ENCODE measurements at places on chromosomes 6 and 20.
A peak's percentile ranks its signal among the peaks of the same experiment; 100 is the strongest.

- no peaks in the 10 kb centered on the region for H3K27me3 ChIP-seq
- H3K4me1 ChIP-seq: no peaks in the 10 kb centered on the region
- no peak overlapping the region for H3K27ac ChIP-seq
- no peak for DNase-seq
Observed at GRCh38 chr20:46261456-46262253, 46.6 kb downstream of the CDH22 start.

GRCh38 chr20:2637246-2637645 lies 15.2 kb upstream of the NOP56 start:
- no peak overlapping the region for H3K27ac ChIP-seq
- H3K36me3 ChIP-seq: no peaks in the 10 kb centered on the region
- H3K4me3 ChIP-seq: no peak overlapping the region
- H3K27me3 ChIP-seq: no peaks in the 10 kb centered on the region
- no peak for DNase-seq

DNA sequence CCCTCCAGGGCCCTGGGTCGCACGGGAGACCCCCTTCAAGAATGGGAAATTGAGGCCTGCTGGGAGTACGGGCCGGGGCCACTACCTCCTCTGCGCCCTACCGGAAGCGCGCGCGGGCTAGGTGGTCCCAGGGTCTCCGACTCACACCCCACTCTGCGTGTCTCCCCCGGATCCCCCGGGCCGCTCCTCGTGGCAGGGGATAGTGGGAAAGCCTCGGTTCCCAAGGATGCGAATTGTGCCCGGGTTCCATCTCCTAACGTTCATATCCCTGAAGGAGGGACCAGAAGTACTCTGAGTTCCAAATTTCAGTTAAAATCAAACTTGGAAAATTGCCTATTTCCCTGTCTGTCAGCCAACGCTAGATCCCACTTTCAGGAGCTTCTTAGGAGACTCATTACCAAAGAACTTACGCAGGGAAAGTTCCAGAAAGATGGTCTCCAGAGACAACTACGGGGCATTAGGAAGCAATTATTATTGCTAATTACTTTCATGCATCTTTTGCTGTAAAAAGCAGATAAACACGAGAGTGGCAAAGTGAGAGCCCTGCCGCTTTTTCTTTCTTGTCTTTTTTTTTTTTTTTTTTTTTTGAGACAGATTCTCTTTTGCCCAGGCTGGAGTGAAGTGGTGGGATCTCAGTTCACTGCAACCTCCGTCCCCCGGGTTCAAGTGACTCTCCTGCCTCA lies 858 bp downstream of the FAM83D start:
- H3K4me3 ChIP-seq: peak overlapping the region; percentile 66
- no peaks in the 10 kb centered on the region for H3K4me1 ChIP-seq
- H3K36me3 ChIP-seq: no peaks in the 10 kb centered on the region
- H3K27ac ChIP-seq: peak overlapping the region; percentile 33
- peak; percentile 21 for DNase-seq

DNA sequence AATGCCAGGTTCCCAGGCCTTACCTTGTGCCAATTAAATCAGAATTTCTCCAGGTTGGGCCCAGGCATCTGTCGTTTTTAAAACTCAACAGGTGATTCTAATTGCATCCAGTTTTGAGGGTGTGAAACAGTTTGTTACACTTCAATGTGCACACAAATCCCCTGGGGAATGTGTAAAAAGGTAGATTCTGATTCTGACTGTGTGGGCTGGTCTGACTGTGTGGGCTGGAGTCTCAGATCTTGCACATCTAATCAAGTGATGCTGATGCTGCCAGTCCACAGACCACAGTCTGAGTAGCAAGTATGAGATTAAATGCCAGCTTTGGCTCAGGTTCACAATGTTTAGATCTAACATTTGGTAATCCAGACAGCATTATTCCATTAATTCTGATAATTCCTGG lies 12.5 kb upstream of the ETV7 start:
- no peak overlapping the region for H3K27ac ChIP-seq
- H3K4me1 ChIP-seq: no peaks in the 10 kb centered on the region
- DNase-seq: no peak
- H3K27me3 ChIP-seq: no peaks in the 10 kb centered on the region
